ENCODE measurements at places on chromosomes 11 and 22.

GRCh38 chr22:22058633-22059290, 76.2 kb upstream of the TOP3B start:
- DNase-seq: no peak

DNA sequence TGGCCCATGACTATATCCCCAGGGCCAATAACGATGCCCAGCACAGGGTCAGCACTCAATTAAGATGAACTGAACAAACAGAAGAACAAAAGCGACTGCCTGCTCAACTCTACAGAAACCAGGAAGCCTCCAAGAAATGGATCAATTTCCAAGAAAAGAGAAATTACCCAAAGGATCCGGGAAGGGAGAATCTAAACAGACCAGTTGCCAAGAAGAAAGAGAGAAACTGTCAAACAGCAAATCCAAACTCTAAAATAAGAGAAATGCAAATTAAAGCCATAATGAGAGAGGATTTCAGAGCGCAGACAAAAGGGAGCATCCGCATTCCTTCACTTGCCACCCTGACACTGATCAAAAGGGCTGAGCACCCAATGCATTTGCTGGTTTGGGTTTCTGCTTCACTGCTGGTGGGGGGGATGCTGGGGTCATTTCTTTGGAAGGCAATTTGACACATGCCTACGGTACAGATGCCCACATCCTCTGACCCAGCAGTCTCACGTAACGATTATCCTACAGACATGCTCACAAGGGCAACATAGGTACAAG, 37.7 kb upstream of the RFPL3 start:
- no peak for DNase-seq

DNA sequence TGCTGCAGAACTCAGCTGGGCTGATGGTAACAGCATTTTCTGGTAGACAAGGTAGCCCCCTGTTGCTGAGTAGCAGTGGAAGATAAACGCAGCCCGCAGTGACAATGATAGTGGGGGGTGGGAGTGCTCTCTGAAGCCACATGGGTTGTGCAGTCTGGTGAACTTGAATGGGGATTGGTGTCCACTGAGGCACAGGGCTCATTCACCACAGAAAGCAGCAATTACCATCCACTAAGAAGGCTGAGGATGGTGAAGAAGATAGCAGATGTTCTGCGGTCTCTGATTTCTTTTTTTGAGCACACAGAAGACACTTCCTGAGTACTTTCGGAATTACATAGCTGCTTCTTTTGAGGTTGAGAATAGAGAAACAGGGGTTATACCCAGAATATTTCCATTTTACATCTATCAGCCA, 150.3 kb downstream of the LRRC4C start:
- no peak for DNase-seq

- no peak for DNase-seq
Observed at GRCh38 chr22:26435327-26436093, 6.5 kb downstream of the ASPHD2 start.

DNA sequence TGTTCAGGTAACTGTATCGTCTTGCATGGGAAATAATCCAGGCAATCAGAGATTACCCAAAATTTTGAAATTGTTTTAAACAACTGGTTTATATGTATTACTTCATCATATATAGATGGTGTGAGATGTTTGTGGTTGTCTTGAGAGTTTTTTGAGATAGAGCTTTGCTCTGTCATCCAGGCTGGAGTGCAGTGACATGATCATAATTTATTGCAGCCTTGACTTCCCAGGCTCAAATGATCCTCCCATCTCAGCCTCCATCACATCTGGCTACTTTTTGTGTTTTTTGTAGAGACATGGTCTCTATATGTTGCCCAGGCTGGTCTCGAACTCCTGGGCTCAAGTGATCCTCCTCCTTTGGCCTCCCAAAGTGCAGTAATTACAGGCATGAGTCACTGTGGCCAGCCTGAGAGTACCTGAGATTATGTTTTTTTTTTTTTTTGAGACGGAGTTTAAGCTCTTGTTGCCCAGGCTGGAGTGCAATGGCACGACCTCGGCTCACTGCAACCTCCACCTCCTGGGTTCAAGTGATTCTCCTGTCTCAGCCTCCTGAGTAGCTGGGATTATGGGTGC, 11.5 kb downstream of the CTNND1 start:
- no peak for DNase-seq

GRCh38 chr22:25482868-25483639, 81.4 kb upstream of the GRK3 start:
- DNase-seq: no peak

DNA sequence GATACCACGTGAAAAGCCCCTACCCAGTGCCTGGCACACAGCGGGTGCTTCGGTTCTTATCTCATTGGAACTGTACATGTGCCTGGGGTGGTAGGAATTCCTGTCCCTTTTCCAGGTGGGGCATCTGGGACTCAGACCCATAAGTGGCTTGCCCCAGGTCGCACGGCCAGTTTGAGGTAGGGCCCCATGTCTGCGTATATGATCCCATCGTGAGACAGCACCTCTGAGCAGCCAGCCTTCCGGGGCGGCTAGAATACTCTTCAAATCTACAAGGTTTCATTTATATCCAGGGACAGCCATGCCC, 33.5 kb upstream of the SMIM38 start:
- DNase-seq: no peak

GRCh38 chr11:96114178-96115064, 190.5 kb upstream of the MTMR2 start:
- DNase-seq: peak; percentile 9

DNA sequence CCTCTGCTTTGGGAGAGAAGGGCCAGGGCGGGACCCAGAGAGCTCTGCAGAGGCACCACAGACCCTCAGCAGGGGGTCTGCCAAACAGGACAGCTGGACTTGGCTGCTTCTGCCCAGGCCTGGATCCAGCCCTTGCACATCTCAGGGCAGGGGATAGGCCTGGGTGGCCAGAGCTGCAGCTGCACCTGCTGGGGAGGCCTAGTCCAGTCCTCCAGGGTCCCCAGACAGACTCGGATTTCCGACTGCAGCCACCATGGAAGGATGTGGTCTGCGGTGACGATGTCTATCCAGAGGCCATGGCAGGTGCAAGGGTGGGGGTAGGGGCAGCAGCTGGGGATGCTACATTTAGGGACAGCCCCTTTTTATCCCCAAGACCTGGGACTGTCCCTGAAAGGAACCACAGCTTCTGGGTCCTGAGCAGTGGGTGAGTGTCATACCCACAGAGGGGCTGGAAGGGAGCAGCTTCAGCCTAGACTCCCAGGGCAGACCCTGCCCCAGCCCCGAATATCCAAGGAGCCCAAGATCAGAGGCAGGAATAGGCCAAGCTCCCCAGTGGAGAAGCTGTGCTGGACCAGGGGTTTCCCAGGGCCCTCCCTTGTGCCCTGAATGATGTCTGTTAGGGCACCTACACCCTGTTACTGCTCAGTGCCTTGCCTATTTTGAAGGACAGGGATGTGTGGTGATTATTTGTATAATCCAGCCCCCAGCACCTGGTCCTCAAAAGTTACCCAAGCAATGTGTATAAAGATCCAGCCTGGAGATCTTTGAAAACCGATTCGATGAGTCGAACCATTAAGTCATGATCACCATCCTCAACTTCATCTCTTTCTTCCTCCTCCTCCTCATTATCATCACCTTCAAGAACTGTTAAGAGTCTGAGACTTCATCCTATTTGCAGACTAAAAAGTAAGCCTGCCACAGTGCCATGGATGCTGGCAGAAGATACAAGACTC, 2.5 kb upstream of the IGLL5 start:
- DNase-seq: no peak

GRCh38 chr11:121048464-121049233, 24.7 kb downstream of the TBCEL start:
- DNase-seq: no peak

- no peak for DNase-seq
Observed at GRCh38 chr11:8290081-8290810, 26.6 kb upstream of the LMO1 start.

GRCh38 chr11:64395545-64396078, 36.6 kb downstream of the RPS6KA4 start:
- DNase-seq: no peak

DNA sequence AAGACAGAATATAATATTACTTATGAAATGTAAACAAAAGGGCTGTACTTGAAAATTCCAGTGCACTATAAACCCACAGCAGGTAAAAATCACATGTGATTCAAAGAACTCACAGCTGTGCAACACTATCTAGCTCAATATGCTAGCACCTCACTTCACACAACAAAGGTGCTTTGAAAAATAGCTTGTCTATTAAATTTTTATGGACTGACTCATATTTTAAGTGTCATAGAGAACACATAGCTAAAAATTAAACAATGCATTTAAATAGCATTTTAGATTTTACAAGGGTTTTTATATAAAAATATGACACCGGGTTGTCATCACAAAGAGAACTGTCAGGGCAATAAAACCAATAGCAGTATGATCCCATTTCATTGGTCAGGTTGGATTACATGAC, 1390.5 kb upstream of the TENM4 start:
- DNase-seq: no peak

DNA sequence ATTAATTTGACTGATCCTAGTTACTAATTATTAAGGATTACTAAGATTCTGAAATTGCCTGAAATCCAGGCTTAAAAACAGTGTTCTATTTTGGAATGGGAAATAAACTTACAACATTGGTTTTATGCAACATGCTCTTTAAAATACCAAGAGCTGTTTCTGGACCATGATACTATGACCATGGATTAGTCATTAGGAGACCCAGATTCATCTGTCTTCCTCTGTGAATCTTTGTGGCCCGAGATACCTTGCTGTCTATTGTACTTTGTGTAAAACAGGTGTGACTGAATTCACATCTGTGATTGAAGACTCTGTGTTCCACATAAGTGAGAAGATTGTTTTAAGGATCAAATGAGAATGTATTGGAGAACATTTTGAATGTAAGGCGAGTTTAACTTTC, 98.8 kb downstream of the HSD17B12 start:
- DNase-seq: no peak

DNA sequence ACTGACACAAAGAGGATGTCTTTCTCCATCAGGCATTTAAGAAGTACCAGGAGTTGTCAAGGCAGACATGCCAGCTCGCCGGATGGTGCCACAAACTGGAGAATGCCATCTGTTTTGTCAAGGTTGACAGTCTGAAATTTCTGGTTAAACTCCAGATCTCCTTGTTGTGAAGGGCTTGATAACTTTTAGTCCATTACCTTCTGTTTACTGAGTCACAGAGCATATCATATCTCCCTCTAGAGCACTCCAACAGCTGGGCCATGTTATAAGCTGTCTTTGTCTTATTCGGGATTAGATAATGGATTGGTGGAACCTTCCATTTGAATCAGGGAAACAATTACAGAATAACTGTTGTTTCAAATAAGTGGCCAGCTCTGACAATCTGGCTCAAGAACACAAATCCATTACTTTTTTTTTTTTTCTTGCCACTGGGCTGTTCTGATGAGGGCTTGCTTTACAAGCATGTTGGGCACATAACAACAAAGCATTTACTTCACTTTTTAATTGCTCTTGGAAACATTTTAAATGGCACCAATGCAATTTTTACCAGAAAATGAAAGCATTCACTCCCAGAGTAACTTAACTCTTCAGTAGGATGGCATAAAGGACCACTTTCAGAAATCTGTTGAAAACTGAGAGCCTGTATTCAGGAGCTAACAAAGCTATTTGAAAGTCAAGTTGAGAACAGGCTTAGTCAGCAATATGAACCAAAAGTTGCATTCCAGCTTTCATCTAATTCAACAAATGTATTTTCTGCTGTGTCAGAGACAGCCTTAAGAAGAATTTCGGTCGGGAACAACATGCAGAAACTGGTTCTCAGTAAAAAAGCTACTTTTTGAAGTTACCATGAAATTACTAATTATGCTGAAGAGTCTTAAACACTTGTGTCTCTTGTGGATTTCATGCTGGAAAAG, 227.6 kb upstream of the PITPNB start:
- no peak for DNase-seq

DNA sequence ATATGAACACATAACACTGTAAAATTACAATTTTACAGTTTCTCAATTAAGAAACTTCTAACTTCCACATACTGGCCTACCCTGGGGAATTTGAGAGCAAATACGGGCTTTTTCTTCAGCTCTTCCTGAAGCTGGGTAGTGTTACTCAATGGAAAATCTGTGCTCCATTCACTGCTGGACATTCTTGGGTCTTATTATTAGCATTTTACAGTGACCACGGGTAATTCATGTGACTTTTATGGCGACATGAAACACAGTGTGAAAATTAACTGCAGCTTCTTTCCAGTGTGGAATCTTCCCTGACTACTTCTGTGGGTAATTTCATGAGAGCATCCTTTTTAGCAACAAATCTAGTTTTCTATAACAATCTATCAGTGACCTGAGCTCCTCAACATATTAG, 423.7 kb upstream of the ANO5 start:
- no peak for DNase-seq

GRCh38 chr11:20000351-20001134, 159.7 kb downstream of the DBX1 start:
- DNase-seq: no peak

DNA sequence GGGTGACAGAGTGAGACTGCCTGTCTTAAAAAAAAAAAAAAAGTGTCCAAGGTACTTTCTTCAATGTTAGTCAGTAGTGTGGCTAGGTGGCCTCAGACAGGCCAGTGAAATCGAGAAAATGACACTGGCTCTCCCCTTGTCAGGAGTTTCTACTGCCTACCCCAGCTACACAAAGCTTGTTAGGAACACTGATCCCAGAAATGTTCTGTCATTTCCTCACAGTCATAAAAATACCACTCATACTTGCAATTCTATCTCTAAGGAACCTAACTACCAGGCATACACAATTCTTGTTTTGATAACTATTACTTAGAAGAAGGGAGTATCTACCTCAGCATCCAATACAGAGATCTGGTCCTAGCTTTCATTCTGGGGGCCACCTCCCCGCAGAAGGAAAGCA, 31.3 kb downstream of the ATP6V1E1 start:
- DNase-seq: no peak

DNA sequence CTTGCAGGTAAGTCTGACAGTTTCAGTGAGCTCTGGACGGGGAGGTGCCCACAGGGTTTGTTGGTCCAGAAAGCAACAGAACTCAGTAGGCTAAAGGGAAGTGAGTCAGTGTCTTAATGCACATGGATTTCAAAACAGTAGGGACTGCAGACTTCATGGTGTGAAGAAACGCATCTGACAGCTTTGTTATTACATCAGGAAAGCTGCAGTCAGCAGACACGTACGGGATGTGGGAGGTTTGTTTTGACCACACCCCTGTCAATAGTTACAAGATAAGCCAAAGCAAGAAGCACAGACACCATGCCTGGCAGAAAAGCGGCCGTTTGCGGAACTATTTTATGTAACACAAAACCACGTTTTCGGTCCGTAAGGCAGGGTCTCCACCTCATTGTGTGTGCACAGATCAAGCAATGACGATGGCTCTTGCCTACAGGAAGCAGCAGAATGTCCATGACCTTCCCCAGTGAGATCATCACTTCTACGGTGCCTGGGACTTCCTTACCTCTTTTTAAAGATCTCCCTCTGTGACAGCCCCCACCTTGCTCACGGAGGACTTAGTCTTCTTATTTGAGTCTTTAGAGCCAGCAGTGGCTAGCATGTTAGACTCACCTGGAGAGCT, 58.2 kb upstream of the FTH1 start:
- DNase-seq: peak; percentile 98

DNA sequence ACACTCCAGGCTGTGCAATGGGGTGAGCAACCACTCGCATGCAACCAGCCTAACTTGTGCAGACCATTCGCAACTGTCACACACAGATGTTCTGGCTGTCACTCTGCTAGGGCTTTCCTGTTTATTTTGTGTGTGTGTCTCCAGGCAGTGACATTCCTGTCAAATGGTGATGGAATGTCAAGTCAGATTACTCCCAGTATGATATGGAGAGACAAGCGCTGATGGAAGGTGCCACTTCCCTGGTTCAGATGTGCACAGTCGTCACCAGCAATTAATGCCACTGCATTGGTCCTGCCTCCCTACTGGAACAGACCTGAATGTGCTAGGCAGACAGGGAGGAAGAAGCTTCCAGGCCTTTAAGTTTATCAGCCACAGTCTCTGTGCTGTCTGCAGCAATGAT, 442.4 kb upstream of the ISX start:
- DNase-seq: no peak

Data from erythroblast (primary cell).